ENCODE measurements at places on chromosomes 12 and 14. TPM values are rescaled to one million over a fixed set of nuclear protein-coding genes. Genes with fewer than 3 reads are reported as not detected.

DIO3 gene
- 1.8 TPM for total RNA-seq

- DNase-seq = no peak
Observed at GRCh38 chr14:74563586-74564159, 48.4 kb downstream of the LTBP2 start.

TAS2R9 gene
- total RNA-seq = not detected

DNA sequence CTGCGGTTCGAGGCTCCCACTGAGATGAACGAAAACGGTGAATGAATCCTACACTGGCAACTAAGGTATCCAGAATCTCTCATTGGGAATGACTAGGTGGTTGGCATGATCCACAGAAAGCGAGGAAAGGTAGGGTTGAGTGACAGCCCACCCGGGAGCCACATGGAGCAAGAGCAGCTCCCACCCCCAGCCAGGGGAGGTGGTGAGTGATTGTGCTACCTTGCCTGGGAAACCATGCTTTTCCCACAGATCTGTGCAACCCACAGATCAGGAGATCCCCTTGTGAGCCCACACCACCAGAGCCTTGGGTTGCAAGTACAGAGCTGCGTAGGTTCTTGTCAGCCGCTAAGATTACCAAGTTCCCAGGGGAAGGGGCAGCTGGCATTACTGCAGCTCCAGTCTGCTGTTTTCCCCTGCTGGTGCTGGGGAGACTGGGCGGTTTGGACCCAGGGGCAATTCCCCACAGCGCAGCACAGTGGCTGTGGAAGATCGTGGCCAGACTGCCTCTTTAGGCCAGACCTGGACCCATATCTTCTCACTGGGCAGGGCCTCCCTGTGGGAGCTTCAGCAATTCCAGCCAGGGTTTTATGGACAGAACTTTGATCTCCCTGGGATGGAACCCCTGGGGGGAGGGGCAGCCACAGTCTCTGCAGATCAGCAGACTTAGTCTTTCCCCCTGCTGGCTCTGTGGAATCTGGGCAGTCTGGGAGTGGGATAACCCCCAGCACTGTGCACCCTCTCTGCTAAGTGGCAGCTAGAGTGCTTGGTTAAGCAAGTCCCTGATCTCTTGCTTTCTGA, 44.6 kb upstream of the PPP4R3A start:
- DNase-seq = no peak

DNA sequence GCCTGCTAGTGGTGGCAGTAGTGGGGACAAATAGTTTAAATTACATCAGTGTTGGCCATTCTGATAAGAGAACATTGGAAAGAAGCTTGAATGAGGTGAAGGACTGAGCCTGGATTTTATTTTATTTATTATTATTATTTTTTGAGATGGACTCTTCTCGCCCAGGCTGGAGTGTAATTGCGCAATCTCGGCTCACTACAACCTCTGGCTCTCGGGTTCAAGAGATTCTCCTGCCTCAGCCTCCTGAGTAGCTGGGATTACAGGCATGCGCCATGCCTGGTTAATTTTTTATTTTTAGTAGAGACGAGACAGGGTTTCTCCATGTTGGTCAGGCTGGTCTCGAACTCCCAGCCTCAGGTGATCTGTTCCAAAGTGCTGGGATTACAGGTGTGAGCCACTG, 739.4 kb downstream of the AACS start:
- no peak for DNase-seq

DNA sequence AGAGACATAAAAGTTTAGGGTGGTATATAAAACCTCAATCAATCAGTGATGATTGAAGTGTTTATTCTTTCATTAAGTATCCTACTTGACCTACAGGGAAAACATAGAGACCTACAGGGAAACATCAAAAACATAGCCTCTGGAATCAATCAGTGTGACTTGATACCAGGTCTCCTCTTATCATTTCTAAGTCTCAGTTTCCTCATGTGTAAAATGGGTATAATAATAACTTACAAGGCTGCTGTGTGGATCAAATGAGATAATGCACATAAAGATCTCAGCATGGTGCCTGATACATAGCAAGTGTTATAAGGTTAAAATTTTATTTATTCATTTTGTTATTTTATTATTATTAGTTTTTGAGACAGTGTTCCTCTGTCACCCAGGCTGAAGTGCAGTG, 22.2 kb upstream of the GNPTAB start:
- no peak for DNase-seq

- DNase-seq = no peak
Observed at GRCh38 chr12:44640427-44641190, 235.5 kb downstream of the NELL2 start.

- no peak for DNase-seq
Observed at GRCh38 chr12:106181401-106182114, 42.8 kb upstream of the NUAK1 start.

DNA sequence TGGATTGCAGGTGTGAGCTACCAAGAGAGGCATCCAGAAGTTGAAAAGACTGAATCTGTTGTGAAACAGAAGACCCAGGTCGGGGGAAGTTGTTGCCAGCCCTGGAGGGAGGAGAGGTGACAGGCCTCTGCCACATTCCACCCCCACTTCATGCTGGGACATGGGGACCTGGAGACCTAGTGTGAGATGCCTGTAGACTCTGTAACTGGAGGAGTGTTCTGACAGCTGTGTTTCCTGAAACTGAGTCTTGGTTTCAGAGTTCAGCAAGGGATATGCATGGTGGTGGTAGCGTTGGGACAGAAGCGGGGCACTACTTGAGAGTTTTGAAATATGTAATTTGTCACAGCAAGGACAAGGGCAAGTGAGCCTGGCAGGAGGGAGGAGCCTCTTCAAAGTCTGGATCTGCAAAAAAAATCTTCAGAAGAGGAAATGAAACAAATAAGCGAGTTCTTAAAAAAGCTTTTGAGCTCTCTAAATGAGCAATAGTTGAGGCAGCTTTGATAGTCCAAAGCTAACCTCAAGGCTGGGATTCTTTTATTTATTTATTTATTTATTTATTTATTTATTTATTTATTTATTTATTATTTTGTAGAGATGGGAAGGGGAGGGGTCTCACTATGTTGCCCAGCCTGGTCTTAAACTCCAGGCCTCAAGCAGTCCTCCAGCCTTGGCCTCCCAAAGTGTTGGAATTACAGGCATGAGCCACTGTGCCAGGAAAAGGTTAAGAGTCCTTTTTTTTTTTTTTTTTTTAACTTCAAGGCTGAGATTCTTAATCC, 58.9 kb upstream of the EEA1 start:
- DNase-seq = peak; percentile 66

LBHD2 gene
- total RNA-seq = not detected

GLIPR1L1 gene
- not detected for total RNA-seq

PDE3A gene
- 0.61 TPM for total RNA-seq

DNA sequence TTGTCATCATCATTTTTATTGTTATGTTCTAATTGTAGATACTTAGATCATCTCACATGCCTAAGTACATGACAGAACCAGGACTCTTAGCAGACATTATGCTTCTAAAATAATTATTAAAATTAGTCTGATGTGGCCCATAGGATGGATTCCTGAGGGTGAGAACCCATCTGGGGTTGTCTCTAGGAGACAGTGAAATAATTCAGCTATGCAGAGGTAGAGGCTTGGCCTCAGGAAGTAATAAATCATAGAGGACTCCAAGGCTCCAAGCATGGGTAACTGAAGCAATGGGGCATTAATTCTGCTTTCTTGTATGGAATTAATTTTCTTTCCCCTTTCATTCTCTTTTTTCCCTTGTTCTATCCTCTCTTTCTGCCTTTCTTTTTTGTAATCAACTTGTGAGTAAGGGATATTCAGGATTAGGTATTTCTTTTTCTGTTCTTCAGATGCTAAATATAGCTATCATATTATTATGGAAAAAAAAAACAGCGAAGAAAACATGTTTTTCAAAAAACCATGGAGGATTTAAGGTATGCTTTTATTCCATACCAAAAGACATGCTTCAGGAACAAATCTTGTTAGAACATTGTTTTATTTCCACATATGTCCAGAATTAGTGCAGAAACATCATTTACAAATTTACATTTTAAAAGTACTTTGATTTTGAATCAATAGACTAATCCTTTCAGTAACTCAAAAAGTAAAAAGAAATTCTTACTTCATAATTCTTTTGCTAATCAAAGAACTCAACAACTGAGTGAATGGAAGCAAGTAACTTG, 263.2 kb downstream of the TRHDE start:
- DNase-seq = no peak

GRCh38 chr12:90166671-90167070, 458.0 kb upstream of the ATP2B1 start:
- no peak for DNase-seq
